ENCODE measurements at places on chromosomes 3 and 15.
A peak's percentile ranks its signal among the peaks of the same experiment; 100 is the strongest.

GRCh38 chr15:80780416-80781221, 1.4 kb downstream of the CEMIP start:
- DNase-seq = peak; percentile 67

GRCh38 chr3:113685956-113686721, 10.3 kb downstream of the USF3 start:
- peak; percentile 83 for DNase-seq

DNA sequence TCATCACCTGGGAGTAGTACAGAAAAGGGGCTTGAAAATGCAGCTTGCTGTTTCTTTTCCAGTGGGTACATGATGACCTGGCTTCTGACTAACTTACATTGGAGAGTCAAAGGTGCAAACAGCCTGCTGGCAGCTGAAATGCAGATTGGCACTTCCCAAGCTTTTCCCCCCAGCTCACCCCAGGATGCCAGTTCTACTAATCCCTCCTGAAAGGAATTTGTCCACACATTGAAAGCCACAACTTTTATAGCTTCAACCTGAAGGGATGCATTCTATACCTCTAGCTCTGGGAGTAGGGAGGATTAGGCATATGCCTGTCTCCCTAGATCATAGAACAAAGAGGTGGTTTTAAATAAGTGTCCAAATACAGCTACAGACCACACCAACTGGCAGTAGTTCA, 281.7 kb downstream of the EFHB start:
- DNase-seq = no peak

DNA sequence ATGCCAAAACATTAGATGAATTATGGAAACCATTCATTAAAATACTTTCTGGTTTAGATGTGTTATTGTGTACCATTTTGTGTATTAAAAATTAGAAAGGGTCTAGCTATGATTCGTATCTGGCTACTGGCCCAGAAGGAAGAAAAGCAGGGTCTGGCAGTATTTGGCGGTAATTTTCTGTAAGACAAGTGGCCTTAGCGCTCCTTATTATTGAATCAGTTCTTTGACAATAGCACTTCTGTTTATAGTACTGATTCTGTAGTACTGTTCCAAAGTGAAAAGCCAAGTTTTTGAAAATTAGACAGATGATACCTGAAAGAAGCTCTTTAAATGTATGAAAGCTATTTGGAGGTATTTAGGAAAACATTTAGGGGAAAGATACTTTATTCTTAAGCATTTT, 10.2 kb downstream of the GLCE start:
- no peak for DNase-seq

DNA sequence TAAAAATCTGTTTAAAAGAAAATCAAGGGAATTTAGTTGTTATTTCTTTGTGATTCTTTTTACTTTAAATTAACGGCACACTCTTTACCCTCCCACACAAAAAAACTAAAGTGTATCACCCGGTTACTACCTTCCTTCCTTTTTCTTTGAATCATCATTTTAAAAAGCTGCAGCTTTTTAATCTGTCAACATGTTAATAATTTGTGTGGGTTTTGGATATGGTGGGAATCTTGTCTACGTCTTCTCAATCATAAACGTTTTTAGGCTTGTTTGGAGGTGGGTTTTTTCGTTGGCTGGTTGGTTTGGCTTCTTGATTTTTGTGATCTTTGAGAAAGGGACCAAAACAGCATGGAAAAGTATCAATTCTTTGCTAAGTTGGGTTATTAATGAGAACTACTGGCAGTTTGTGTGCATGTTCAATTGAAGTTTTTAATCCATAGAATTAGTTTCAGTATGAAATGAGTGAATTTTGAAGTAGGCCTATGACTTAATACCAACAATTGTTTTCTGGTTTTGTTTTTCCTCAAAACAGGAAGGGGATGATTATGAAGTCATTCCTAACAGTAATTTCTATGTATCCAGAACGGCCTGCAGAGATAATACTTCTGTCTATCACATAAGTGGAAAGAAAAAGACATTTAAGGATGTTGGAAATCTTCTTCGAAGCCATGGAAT, 4.5 kb downstream of the SMC4 start:
- peak; percentile 15 for DNase-seq

- DNase-seq = no peak
These were observed 57.9 kb downstream of the SAMMSON start for GRCh38 chr3:70057426-70057825.
